Muscle of leg (tissue), 16 donors: ENCODE measurements at places on chromosomes 2 and 18.

DNA sequence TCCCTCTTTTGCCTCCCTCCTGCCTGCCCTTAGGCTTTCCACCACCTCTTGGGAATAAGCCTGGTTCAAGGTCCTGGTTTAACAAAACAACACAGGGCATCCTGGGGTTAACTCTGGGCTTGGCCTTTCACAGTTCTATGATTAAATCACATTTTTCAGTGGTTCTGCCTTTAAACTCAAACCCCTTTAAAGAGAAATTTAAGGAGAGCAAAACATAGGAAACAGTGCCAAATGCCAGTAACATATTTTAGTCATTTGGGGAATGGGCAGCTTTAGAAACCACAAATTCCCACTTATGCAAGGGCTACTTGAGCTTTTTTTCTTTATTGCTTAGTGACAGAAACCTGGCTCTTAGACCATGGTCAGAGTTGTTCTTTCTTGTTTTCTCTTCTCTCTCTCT is 112.2 kb upstream of the FZD5 start:
- DNase-seq = no peak

DNA sequence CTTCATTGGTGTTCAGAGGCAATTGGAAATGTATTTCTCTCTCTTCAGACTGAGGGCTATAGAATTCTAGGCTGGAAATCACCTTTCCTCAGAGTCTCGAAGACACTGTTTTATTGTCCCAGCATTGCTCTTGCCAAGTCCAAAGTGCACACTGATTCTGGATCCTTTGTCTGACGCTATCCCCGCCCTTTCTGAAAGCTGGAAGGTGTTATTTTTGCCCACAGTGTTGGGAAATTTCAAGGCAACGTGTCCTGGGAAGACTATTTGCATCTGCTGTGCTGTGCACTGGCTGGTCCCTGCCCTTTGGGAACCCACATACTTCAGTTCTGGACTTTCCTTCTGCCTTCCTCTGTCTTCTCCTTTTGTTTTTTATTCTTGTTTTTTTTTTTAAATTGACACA is 190.8 kb downstream of the SH3BP4 start:
- no peak for DNase-seq

DNA sequence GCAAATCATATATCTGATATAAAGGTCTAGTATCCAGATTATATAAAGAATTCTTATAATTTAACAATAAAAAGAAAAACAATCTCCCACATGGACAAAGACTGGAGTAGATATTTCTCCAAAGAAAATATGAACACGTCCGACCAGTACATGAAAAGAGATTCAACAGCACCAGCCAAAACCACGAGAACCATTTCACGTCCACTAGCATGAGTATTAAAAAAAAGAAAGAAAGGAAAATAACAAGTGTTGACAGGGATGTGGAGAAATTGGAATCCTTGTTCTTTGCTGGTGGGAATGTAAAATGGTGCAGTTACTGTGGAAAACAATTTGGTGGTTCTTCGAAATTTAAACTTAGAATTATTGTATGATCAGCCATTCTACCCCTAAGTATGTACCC is 432.7 kb upstream of the TRIB2 start:
- no peak for DNase-seq

- DNase-seq = peak; percentile 60
Measured at GRCh38 chr2:85134896-85135659, 1.9 kb downstream of the TCF7L1 start.

DNA sequence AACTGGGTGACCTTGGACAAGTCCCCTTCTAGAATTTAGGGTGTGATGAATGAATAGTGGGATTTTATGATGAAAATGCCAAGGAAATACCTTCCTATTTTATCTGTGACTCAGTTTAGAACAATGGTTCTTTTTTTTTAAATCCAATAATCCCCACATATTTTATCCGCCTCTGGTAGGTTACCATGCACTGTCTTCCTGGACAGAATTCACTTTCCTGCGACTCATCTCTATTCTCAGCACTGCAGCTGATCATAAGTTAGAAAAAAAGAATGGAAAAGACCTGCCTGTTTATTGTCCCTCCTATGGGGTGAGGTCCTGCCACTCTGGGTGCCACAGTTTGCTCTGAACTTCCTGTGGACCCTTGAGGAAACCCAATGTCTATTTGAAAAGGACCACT is 73.1 kb downstream of the IRS1 start:
- no peak for DNase-seq

DNA sequence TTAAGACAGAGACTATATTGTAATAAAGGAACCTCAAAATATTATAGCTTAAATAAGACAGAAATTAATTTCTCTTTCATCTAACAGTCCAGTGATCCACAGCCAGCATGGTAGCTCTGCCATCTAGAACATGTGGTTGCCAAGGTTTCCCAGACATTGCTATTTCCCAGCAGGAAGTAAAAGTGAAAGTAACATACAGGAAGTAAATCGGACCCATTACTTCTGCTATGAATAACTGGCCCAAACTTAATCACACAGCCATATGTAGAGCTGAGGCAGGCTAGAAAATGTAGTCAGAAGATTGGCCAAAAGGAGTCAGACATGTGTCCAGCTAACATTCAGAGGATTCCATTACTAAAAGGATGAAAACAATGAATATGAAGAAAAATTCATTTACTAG is 71.0 kb downstream of the NOL4 start:
- peak; percentile 2 for DNase-seq

- DNase-seq = peak; percentile 0
Measured at GRCh38 chr2:43034921-43035320, 191.5 kb downstream of the ZFP36L2 start.

GRCh38 chr2:64853894-64854293 is 135.3 kb upstream of the SLC1A4 start:
- no peak for DNase-seq

- DNase-seq = no peak
Measured at GRCh38 chr2:58541511-58541910, 300.4 kb upstream of the FANCL start.

- no peak for DNase-seq
Measured at GRCh38 chr2:26704441-26704977, 12.0 kb downstream of the KCNK3 start.

- DNase-seq = no peak
Measured at GRCh38 chr2:130376433-130377293, 20.8 kb downstream of the PTPN18 start.
